Lung microvascular endothelial cell (primary cell): ENCODE measurements at places on chromosomes 1 and 21. TPM values are rescaled to one million over a fixed set of nuclear protein-coding genes. Genes with fewer than 3 reads are reported as not detected.

DNA sequence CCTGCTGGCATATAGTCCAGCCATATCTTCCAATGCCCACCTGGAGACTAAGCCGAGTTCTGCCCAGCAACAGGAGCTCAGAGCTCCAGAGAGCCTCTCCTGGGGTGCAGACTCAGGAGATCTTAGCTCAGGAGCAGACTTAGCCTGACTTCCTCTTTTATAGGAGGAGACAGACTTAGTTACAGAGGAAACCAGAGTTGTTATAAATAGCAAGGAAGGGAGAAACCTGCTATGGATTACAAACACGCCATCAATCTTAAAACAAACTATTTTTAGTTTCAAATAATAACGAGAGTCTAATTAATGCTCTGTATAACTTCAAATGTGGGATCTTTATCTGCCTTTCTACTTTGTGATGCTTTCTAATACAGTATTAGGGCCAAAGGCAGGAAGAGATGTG, 3.3 kb upstream of the KIF21B start:
- DNase-seq: no peak

OR2M3 gene
- total RNA-seq: not detected in 2 replicates

DNA sequence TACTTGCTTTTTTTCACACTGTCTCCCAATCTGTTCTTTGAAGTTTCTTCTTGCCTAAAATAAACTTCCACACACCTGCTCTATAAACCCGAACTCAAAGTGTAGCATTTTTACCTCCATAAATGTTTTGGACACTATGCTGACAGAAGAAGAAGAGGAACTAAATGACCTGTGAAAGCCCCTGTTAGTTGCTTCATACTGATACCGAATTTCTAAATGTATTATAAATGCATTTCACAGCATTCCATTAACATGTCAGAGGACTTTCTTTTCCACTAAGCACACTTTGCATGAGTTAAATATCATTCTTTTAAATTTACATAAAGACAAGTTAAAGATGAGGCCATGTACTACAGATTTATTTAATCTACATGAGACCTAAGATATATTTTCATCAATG, 281.0 kb downstream of the SMYD3 start:
- no peak for DNase-seq

C4BPA gene
- total RNA-seq: not detected in 2 replicates

BNIPL gene
- under 0.01 and 0.20 TPM in 2 replicates for total RNA-seq

TRAF3IP3 gene
- not detected in 2 replicates for total RNA-seq
